ENCODE measurements at places on chromosomes 2 and 18. TPM values are rescaled to one million over a fixed set of nuclear protein-coding genes. Genes with fewer than 3 reads are reported as not detected.

ANTXR1 gene
- total RNA-seq, result 13.6 TPM

GRCh38 chr2:73705091-73705490 lies 32.1 kb downstream of the TPRKB start:
- no peaks in the 10 kb centered on the region for H3K4me1 ChIP-seq
- no peak for DNase-seq
- H3K27ac ChIP-seq, result no peak overlapping the region
- no peaks in the 10 kb centered on the region for H3K36me3 ChIP-seq
- H3K27me3 ChIP-seq, result no peaks in the 10 kb centered on the region

DNA sequence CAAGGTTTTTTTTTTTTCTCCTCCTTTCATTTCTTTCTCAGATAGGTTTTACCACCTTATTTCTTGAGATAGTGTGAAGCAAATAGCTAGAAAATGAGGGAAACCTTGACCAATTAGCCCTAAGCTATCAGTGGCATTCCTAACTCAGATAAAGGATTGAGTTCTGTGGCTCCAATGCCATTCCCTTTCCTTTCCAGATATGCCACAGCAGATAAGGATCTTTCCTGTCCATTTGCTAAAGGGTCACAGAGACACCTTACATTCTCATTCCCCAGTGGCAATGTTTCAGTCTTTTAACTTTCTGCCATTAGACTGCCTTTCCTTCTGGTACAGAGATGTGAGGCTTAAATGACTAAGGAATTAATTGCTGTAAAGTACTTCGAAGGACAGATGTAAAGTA lies 81.7 kb downstream of the MGAT5 start:
- no peaks in the 10 kb centered on the region for H3K27me3 ChIP-seq
- no peak overlapping the region for H3K27ac ChIP-seq
- no peak overlapping the region for H3K4me3 ChIP-seq
- no peaks in the 10 kb centered on the region for H3K36me3 ChIP-seq
- no peaks in the 10 kb centered on the region for H3K4me1 ChIP-seq
- no peak for DNase-seq

DNA sequence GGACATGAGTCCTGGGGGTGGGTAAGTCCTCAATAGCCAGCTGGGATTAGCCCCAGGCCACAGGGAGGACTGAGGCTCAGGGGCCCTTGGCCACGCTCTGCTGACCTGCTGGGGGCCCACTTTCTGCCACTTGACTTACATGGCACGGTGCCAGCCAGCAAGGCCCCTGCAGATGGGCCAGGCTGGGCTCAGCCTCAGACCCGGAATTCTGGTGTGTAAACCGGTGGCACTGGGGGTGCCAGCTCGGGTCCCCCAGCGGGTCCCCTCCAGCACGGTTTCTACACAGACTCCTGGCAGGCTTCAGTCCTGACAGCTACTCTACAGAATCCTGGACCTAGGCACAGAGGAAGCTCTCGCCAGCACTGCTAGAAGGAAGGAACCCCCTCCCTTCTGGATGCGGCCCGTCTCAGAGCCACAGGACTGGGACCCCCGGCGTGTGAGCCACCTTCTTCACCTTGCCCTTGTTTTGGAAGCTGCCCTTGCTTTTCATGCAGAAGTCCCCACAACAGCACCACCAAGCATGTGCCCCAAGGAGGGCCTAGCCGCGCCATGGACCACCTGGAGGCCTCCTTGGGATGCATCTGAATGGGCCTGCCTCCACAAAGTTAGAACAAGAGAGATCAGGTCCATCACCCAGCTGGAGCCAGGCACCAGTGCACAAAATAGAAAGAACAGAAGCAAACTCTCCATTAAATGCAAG lies 8.0 kb downstream of the HDAC4 start:
- no peak overlapping the region for H3K27ac ChIP-seq
- H3K27me3 ChIP-seq, result no peaks in the 10 kb centered on the region

KIF1A gene
- not detected for total RNA-seq

GRCh38 chr2:467892-468647 lies 180.2 kb upstream of the ALKAL2 start:
- no peaks in the 10 kb centered on the region for H3K4me1 ChIP-seq
- H3K4me3 ChIP-seq, result no peak overlapping the region
- DNase-seq, result no peak
- H3K27me3 ChIP-seq, result peaks cover 24% of the 10 kb centered on the region
- H3K27ac ChIP-seq, result no peak overlapping the region

- H3K27me3 ChIP-seq, result peaks cover 75% of the 10 kb centered on the region
- no peaks in the 10 kb centered on the region for H3K36me3 ChIP-seq
- H3K4me1 ChIP-seq, result peaks cover 9% of the 10 kb centered on the region
These were observed 970 bp upstream of the ADCYAP1 start for GRCh38 chr18:903701-904100.

AOX1 gene
- total RNA-seq, result 41.8 TPM

Data from gastrocnemius medialis (tissue), 4 donors.